ENCODE measurements at places on chromosomes 7 and 10. TPM values are rescaled to one million over a fixed set of nuclear protein-coding genes. Genes with fewer than 3 reads are reported as not detected.

The RTKN2 gene
- 0.98 TPM for total RNA-seq

- peak overlapping the region; percentile 92 for H3K27ac ChIP-seq
- DNase-seq, result peak; percentile 54
- H3K4me3 ChIP-seq, result peak overlapping the region; percentile 96
- H3K27me3 ChIP-seq, result no peaks in the 10 kb centered on the region
- no peaks in the 10 kb centered on the region for H3K36me3 ChIP-seq
These were observed 780 bp downstream of the PLEKHA8 start for GRCh38 chr7:30028749-30029635.

The COL26A1 gene
- total RNA-seq, result not detected

DNA sequence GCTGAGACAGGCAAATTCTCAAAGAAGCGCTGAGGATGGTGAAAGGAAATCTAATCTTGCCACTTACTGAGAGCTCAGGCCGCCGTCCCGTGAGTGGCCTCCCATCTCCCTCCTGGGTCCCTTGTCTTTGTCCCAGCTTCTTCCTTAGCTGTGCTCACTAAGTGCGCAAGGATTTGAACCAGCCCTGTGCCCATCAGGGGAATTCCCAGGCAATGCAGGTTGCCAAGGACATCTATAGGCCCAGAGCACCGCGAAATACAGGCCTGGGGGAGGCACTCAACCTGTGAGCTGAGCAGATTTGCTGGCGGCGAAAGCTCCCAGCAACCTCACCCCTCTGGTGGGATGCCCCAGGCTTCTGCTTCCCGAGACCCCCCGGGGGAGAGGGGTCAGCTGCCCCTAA, 64.8 kb downstream of the OAT start:
- no peak for DNase-seq
- H3K4me1 ChIP-seq, result peaks cover 3% of the 10 kb centered on the region
- no peaks in the 10 kb centered on the region for H3K27me3 ChIP-seq
- H3K27ac ChIP-seq, result no peak overlapping the region
- H3K36me3 ChIP-seq, result no peaks in the 10 kb centered on the region

The CALHM3 gene
- not detected for total RNA-seq

DNA sequence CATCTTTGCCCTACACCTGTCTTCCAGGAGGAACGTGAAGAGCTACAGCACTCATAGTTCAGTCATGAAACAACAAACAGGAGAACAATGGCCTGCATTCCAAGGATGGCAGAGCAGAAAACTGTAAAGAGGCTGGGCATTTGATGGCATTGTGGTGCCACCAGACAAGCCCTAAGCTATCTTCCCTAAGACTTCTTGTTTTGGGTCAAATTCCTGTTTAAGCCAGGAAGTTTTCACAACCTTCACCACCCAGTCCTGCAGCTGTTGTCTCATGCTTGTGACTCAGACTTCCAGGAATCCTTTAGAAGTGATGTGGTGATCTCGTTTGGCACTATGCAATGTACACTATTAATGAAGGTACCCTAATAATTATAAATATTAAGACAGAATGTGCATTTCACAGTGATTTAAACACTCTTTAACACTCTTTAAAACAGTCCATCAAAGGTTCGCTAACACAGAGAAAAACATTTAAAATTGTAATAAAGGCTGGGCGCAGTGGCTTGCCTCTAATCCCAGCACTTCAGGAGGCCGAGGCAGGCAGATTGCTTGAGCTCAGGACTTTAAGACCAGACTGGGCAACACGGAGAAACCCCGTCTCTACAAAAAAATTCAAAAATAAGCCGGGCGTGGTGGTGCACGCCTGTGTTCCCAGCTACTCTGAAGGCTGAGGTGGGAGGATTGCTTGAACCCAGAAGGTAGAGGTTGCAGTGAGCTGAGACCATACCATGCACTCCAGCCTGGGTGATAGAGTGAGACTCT, 2.7 kb upstream of the HERPUD2 start:
- H3K4me3 ChIP-seq, result no peak overlapping the region
- H3K36me3 ChIP-seq, result no peaks in the 10 kb centered on the region
- DNase-seq, result no peak
- H3K27me3 ChIP-seq, result no peaks in the 10 kb centered on the region
- no peak overlapping the region for H3K27ac ChIP-seq
- H3K4me1 ChIP-seq, result peaks cover 6% of the 10 kb centered on the region

DNA sequence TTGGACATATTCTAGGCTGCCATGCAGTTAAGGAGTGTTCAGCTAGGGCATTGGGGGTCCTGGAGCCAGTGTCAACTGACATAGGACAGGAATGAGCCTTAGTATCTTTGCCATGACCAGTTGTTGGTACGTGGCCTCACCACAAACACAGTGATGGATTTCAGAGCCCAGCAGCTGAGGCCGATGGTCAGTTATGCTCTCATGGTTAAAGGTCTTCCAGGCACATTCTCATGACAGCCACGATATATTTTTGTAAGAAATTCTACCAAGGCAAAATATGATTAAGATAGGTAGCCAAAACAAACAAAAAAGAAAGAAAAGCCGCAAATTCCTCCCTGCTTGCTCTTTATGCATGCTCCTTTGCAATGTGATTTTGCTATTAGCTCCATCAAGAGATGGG, 47.8 kb downstream of the CDHR3 start:
- no peaks in the 10 kb centered on the region for H3K4me1 ChIP-seq
- H3K27me3 ChIP-seq, result no peaks in the 10 kb centered on the region
- no peak for DNase-seq
- no peak overlapping the region for H3K4me3 ChIP-seq
- H3K36me3 ChIP-seq, result no peaks in the 10 kb centered on the region

- peaks cover 10% of the 10 kb centered on the region for H3K4me1 ChIP-seq
- H3K27ac ChIP-seq, result peak overlapping the region; percentile 98
- H3K4me3 ChIP-seq, result peak overlapping the region; percentile 75
- no peaks in the 10 kb centered on the region for H3K27me3 ChIP-seq
These were observed 489 bp downstream of the MAP3K8 start for GRCh38 chr10:30434273-30435072.

The PCLO gene
- 20.9 TPM for total RNA-seq

The ZNF804B gene
- not detected for total RNA-seq

The POLR2J3 gene
- 13.5 TPM for total RNA-seq

DNA sequence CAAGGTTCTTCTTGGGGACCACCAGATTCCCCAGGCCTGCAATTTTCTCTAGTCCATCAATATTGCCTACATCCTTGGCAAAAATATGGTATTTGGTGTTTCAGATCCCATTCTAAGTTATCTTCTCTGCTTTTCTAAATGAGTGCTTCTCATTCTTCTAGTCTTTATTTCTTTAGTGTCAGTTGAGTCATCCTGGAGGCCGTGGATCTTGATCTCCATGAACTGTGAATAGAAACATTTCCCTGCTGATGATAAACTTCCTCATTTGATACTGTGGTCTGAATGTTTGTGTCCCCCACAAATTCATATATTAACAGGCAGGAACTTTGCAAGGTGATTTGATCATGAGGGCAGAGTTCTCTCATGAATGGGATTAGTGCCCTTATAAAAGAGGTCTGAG, 779.3 kb downstream of the INHBA start:
- no peaks in the 10 kb centered on the region for H3K27me3 ChIP-seq
- DNase-seq, result no peak
- no peak overlapping the region for H3K27ac ChIP-seq
- no peaks in the 10 kb centered on the region for H3K36me3 ChIP-seq

The IL15RA gene
- total RNA-seq, result 35.7 TPM

DNA sequence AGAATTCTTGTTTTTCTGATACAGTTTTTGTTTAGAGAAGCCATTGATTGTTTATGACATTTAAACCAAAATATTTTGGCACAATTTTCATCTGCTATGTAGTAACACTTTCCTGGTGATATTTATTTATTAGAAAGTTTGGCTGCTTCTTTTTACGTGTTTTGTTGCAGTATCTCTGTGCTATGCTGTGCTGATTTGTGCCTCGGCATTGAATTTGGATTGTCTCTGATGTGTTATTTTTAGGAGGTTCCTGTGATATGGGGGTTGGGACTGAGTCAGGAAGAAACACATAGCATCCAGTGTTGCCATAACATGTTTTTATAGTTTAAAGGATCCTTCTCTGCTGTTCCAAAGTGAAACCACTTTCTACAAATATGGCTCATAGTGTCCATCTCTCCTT, 1197.7 kb upstream of the LRRN3 start:
- peak overlapping the region; percentile 15 for H3K4me3 ChIP-seq
- no peaks in the 10 kb centered on the region for H3K27me3 ChIP-seq
- H3K27ac ChIP-seq, result no peak overlapping the region
- H3K36me3 ChIP-seq, result no peaks in the 10 kb centered on the region
- H3K4me1 ChIP-seq, result no peaks in the 10 kb centered on the region

GRCh38 chr7:137545059-137545716, 201.7 kb upstream of the PTN start:
- no peak overlapping the region for H3K4me3 ChIP-seq
- DNase-seq, result no peak
- H3K27ac ChIP-seq, result no peak overlapping the region
- no peaks in the 10 kb centered on the region for H3K36me3 ChIP-seq

DNA sequence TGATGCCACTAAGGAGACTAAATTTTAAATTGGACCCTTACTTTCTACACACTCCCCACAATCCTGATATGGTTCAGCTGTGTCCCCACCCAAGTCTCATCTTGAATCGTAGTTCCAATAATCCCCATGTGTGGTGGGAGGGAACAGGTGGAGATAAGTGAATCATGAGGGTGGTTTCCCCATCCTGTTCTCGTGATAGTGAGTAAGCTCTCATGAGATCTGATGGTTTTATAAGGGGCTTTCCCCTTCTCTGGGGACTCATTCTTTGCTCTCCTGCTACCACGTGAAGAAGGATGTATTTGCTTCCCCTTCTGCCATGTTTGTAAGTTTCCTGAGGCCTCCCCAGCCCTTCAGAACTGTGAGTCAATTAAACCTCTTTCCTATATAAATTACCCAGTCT, 18.4 kb upstream of the BET1 start:
- no peaks in the 10 kb centered on the region for H3K4me1 ChIP-seq
- no peak overlapping the region for H3K27ac ChIP-seq

DNA sequence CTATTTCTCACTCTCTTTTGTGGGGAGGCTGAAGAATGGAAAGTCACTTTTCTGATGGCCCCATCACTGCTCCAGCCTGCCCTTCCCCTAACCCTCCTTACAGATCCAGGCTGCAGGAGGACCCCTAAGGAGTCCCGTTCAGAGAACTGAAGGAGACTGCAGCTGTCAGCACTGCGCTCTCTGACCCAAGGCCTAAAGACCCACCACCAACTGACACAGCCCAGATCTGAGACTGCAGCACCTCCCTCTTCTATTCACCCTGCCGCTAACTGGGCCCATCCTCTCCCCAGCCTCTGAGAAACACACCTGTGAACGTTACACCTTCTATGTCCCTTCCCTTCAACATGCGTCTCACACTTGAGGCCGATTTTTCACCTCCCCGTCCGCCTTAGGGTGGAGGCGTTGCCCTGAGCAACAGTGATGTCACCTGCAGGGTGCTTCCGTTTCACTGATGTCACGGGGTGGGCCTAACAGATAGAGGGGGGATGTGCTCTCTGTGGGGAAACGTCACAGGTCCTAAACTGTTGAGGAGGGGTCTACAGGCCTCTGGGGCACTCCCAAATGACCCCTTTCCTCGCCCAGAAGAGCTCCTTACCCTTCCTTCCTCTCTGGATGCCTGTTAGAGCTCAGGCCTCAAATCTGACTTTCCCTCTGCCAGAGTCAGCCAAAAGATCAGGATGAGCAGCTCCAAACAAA, 5.1 kb downstream of the ITPRIP start:
- peak overlapping the region; percentile 42 for H3K27ac ChIP-seq
- no peaks in the 10 kb centered on the region for H3K36me3 ChIP-seq
- peaks cover 21% of the 10 kb centered on the region for H3K4me1 ChIP-seq
- no peaks in the 10 kb centered on the region for H3K27me3 ChIP-seq
- H3K4me3 ChIP-seq, result peak overlapping the region; percentile 4

GRCh38 chr10:100730725-100731406, 14.5 kb upstream of the PAX2 start:
- no peak for DNase-seq
- H3K4me1 ChIP-seq, result peaks cover 11% of the 10 kb centered on the region
- no peak overlapping the region for H3K27ac ChIP-seq
- no peaks in the 10 kb centered on the region for H3K36me3 ChIP-seq
- peaks cover 93% of the 10 kb centered on the region for H3K27me3 ChIP-seq
- no peak overlapping the region for H3K4me3 ChIP-seq

DNA sequence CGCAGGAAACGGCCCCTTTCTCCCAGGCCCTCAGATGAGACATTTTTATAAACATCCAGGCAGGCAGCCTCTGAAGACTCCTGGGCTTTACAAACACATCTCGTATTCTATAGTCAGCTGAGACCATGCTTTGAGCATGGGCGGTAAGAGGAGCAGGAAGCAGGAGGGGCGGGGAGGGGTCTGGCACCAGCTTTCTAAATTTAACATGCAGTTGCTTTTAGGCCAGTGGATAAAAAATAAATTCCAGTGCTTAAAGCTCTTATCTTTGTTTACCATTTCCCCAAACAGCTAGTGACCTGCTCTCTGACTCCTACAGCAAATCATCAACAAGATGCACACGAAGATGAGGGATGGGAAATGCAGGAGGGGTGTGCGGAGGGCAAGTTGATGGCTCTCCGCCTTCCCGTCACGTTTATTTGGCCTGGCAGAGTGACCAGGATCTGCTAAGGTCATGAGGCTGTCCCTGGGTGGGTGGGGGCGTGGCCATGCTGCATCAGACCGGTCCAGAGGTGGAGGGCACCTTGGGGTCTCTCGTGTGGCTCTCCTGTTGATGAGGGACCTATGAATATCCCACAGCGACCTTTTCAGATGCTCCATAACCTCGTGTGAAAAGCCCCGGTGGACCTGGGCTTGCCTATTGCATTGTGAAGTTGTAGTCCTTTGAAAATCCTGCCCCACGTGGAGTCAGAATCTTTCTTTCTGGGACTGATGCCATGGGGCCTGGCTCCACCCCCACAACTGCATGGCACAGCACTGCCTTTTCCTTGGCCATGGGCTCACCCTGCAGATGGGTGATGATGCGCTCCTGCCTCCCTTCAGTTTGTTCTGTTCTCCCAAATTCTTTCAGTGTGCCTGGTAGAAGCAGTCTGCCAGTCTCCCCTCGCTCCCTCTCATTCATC, 67.5 kb downstream of the PARP12 start:
- no peaks in the 10 kb centered on the region for H3K27me3 ChIP-seq
- DNase-seq, result no peak
- H3K4me1 ChIP-seq, result no peaks in the 10 kb centered on the region

GRCh38 chr7:26122745-26123144, 29.3 kb upstream of the NFE2L3 start:
- H3K4me3 ChIP-seq, result no peak overlapping the region
- no peaks in the 10 kb centered on the region for H3K36me3 ChIP-seq
- DNase-seq, result no peak
- H3K27me3 ChIP-seq, result no peaks in the 10 kb centered on the region
- H3K4me1 ChIP-seq, result no peaks in the 10 kb centered on the region
- no peak overlapping the region for H3K27ac ChIP-seq

- H3K4me1 ChIP-seq, result no peaks in the 10 kb centered on the region
- H3K36me3 ChIP-seq, result no peaks in the 10 kb centered on the region
- H3K27ac ChIP-seq, result no peak overlapping the region
- H3K27me3 ChIP-seq, result no peaks in the 10 kb centered on the region
- H3K4me3 ChIP-seq, result no peak overlapping the region
These were observed 112.5 kb downstream of the PRPF18 start for GRCh38 chr10:13699216-13699615.

The CRYGN gene
- not detected for total RNA-seq

The ASB10 gene
- not detected for total RNA-seq

The DDC gene
- 0.29 TPM for total RNA-seq

GRCh38 chr7:28125431-28126409, 54.9 kb downstream of the JAZF1 start:
- DNase-seq, result no peak
- no peak overlapping the region for H3K27ac ChIP-seq
- no peak overlapping the region for H3K4me3 ChIP-seq
